ENCODE measurements at places on chromosomes 3 and 15. TPM values are rescaled to one million over a fixed set of nuclear protein-coding genes. Genes with fewer than 3 reads are reported as not detected.

DNA sequence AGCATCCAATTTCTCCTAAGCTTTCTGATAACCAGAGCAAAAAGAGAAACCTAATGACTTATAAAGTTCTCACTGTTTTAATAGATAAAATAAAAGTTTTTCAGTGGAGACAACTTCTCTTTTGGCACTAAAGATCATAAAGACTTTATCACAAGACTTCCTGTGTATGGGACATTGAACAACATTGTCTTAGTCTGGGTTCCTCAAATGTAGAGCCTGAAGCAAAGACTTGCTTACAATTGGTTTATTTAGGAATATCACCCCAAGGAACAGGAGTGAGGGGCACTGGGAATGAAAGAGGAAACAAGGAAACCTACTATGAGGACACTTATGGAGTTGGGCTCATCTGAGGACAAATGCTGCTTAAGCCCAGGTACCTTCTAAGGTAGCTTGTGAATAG is 127.4 kb downstream of the B3GALNT1 start:
- DNase-seq, result no peak

DNA sequence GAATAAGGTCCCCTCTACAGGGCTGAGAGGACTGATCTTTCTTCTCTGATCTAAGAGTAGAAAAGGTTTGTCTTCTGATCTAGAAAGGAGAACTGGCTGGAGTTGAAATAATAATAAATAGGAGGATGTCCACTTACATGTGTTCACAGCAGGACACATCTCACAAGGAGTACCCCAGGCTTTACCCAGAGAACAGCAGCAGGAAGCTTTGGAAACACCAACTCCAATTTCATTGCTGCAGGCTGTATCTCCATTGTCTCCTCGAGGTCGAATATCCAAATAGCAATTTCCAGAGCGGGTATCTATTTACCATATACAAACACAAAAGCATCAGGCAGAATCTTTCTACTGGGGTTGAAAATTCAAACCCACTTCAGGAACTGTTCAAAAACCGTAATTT is 136.6 kb downstream of the DUT start:
- DNase-seq, result no peak

- DNase-seq, result peak; percentile 55
Measured at GRCh38 chr3:128794770-128795649, 69.0 kb downstream of the RAB7A start.

- peak; percentile 50 for DNase-seq
Measured at GRCh38 chr15:65856821-65857455, 12.4 kb upstream of the RAB11A start.

The ADCY5 gene
- total RNA-seq, result 0.90 TPM

The CYP1A2 gene
- not detected for total RNA-seq

The FGD5 gene
- not detected for total RNA-seq

The ZNF639 gene
- 122 TPM for total RNA-seq

Measured in A172 (cell line).